OCI-LY7 (cell line): ENCODE measurements at places on chromosomes 3 and 15. TPM values are rescaled to one million over a fixed set of nuclear protein-coding genes. Genes with fewer than 3 reads are reported as not detected.

GRCh38 chr3:43960448-43960840 lies 269.7 kb downstream of the ABHD5 start:
- no peak for DNase-seq

- DNase-seq = no peak
Observed at GRCh38 chr3:71061581-71061980, 521.9 kb downstream of the FOXP1 start.

GRCh38 chr3:194293546-194294198 lies 57.5 kb downstream of the CPN2 start:
- DNase-seq = no peak

DNA sequence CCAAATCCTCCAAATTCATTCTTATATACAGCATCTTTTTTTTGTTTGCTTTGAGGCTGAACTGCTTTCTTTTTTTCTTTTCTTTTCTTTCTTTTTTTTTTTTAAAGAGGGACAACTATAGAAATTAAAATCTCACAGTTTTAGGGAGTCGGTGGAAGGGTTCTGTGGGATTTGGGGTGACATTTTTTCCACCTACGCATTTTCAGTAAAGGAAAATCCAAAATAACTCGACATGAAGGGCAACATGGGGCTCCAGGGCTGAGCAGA lies 3.0 kb upstream of the FEZF2 start:
- DNase-seq = no peak

DNA sequence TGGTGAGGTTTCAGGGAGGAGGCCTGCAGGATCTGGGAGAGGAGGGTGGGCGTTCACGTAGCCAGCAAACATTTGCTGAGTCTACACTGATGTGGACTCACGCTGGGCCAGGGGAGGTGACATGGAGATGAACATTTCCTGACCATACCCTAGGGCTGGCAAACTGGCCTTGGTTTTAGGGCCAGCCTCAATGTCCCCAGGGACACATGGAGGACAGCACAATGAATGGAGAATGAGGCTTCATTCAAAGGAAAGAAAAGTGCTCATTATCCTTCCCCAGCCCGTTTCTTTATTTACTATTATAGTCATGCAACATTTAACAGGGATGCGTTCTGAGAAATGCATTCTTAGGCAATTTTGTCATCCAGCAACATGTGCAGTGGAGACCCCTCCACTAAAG lies 26.8 kb downstream of the ACAN start:
- DNase-seq = no peak

- no peak for DNase-seq
Observed at GRCh38 chr3:66110840-66111239, 72.1 kb upstream of the MAGI1 start.

The OCA2 gene
- not detected in 2 replicates for total RNA-seq
